ENCODE measurements at places on chromosomes 3 and 15. TPM values are rescaled to one million over a fixed set of nuclear protein-coding genes. Genes with fewer than 3 reads are reported as not detected.

TRIM42 gene
- total RNA-seq = not detected

MASP1 gene
- not detected for total RNA-seq

ARPIN gene
- 0.06 TPM for total RNA-seq

GRAMD2A gene
- not detected for total RNA-seq

CHRNA3 gene
- total RNA-seq = not detected

CHRM5 gene
- not detected for total RNA-seq

EPHA3 gene
- not detected for total RNA-seq

CD200R1 gene
- 11.4 TPM for total RNA-seq

MLF1 gene
- total RNA-seq = 0.83 TPM

DTWD1 gene
- total RNA-seq = 20.1 TPM

DNA sequence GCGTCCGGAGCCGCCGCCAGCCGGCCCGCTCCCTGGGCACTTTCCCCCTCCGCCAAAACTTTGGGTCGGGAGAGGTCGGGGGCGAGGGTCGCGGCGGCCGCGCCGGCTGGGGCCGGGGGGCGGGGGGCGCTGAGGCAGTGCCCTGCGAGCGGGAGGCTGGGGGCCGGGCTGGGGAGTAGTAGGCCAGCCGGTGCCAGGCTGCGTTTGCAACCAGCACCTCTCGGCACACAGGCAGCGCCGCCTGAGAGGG lies 452 bp downstream of the BBX start:
- no peak for DNase-seq
- H3K27ac ChIP-seq = peak overlapping the region; percentile 96
- H3K27me3 ChIP-seq = no peaks in the 10 kb centered on the region
- H3K4me3 ChIP-seq = peak overlapping the region; percentile 97
- peaks cover 21% of the 10 kb centered on the region for H3K4me1 ChIP-seq
- H3K36me3 ChIP-seq = peaks cover 8% of the 10 kb centered on the region

DNA sequence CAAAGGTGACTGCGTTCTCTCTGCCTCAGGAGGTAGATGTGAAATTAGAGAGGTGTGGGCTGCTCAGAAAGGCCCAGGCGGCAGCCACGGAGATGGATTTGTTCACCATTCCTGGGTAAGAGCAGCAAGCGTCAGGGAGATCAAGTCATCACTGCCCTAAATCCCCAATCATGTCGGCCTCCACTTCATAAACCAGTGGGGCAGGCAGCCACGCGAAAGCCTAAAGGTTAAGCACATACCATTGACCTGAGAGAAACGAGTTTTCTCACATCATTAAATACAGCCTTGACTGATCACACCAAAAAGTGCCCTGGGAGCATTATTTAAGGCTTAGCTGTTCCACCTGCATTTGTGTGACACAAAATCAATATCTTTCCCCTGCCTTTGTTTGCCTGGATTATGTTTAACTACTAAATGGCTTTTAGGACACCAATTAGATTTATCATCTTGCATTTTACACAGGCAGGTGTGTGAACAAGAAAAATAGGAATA lies 50.7 kb upstream of the FOXB1 start:
- DNase-seq = no peak
- peaks cover 25% of the 10 kb centered on the region for H3K36me3 ChIP-seq
- H3K4me3 ChIP-seq = no peak overlapping the region
- H3K4me1 ChIP-seq = peaks cover 20% of the 10 kb centered on the region

GRCh38 chr15:82585072-82585471 lies 44.8 kb upstream of the RPS17 start:
- H3K27me3 ChIP-seq = peaks cover 7% of the 10 kb centered on the region
- no peaks in the 10 kb centered on the region for H3K36me3 ChIP-seq
- no peak overlapping the region for H3K27ac ChIP-seq
- no peaks in the 10 kb centered on the region for H3K4me1 ChIP-seq
- no peak for DNase-seq

- no peaks in the 10 kb centered on the region for H3K36me3 ChIP-seq
- no peak for DNase-seq
- H3K4me3 ChIP-seq = no peak overlapping the region
- no peaks in the 10 kb centered on the region for H3K27me3 ChIP-seq
- no peaks in the 10 kb centered on the region for H3K4me1 ChIP-seq
- no peak overlapping the region for H3K27ac ChIP-seq
Observed at GRCh38 chr3:118628704-118629341, 405.8 kb downstream of the IGSF11 start.

DNA sequence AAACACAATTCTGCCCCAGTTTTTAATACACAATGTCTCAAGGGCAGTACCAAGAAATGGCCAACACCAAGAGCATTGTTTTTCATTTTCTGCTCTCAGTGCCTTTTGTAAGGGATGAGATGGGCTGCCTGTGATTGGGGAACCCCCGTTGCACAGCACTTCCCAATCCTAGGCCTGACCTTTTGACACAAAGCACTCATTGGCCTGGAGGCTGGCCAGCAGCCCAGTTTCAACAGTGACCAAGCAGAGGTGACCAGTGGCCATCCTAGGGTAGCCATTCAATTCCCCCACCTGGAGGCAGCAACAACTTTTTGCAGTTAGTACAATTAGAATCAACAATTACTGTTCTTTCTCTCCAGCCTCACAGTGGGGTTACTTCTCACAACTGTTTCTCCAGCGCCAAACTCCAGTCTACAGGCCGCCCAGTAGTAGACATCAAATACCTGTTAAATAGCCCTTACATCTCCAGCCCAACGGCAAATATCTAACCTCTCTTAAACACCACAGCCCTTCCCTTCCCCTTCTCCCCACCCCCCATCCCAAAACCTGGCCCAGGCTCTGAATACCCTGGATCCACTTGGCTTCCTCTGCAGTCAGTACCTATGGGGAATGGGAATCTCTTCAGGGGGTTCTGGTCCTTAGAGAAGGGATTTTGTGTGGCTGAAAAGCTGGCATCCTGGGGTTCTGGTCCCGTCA lies 8.9 kb upstream of the LRRC2 start:
- no peak for DNase-seq
- H3K4me3 ChIP-seq = no peak overlapping the region
- H3K27ac ChIP-seq = no peak overlapping the region
- H3K36me3 ChIP-seq = no peaks in the 10 kb centered on the region

GRCh38 chr3:44104668-44105321 lies 136.9 kb upstream of the TOPAZ1 start:
- peaks cover 3% of the 10 kb centered on the region for H3K36me3 ChIP-seq
- peaks cover 20% of the 10 kb centered on the region for H3K4me1 ChIP-seq
- peaks cover 22% of the 10 kb centered on the region for H3K27me3 ChIP-seq
- H3K27ac ChIP-seq = peak overlapping the region; percentile 51

DNA sequence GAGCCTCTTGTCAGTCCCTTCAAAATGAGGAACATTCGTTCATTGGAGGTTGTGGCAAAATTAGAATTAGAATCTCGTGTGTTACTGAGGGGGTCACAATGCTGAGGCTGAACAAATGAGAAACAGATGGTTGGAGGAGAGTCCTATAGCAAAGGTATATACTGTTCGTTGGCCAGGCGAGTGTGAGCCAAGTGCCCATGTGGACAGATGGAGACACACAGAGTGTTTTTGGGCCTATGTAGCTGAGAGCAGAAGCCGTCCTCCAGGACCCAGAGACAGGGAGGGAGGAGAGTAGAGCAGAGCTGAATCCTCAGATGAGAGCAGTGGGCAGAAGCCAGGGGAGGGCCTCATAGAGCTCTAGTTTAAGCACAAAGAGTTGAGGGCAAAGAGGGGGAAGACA lies 98.9 kb downstream of the NR1D2 start:
- H3K27ac ChIP-seq = no peak overlapping the region
- H3K36me3 ChIP-seq = peaks cover 3% of the 10 kb centered on the region
- H3K27me3 ChIP-seq = peaks cover 6% of the 10 kb centered on the region
- no peak overlapping the region for H3K4me3 ChIP-seq
- no peak for DNase-seq
- H3K4me1 ChIP-seq = peaks cover 2% of the 10 kb centered on the region

GRCh38 chr3:125582707-125583106 lies 12.6 kb downstream of the OSBPL11 start:
- DNase-seq = no peak
- H3K27me3 ChIP-seq = no peaks in the 10 kb centered on the region
- peaks cover 2% of the 10 kb centered on the region for H3K36me3 ChIP-seq
- peaks cover 4% of the 10 kb centered on the region for H3K4me1 ChIP-seq

- DNase-seq = peak; percentile 72
- H3K27me3 ChIP-seq = no peaks in the 10 kb centered on the region
- peaks cover 48% of the 10 kb centered on the region for H3K4me1 ChIP-seq
Observed at GRCh38 chr3:48504051-48504946, at the start of gene SHISA5. SHISA5 (minus strand) TSS chr3:48504174; CDS start chr3:48504094, 80 bp downstream.

DNA sequence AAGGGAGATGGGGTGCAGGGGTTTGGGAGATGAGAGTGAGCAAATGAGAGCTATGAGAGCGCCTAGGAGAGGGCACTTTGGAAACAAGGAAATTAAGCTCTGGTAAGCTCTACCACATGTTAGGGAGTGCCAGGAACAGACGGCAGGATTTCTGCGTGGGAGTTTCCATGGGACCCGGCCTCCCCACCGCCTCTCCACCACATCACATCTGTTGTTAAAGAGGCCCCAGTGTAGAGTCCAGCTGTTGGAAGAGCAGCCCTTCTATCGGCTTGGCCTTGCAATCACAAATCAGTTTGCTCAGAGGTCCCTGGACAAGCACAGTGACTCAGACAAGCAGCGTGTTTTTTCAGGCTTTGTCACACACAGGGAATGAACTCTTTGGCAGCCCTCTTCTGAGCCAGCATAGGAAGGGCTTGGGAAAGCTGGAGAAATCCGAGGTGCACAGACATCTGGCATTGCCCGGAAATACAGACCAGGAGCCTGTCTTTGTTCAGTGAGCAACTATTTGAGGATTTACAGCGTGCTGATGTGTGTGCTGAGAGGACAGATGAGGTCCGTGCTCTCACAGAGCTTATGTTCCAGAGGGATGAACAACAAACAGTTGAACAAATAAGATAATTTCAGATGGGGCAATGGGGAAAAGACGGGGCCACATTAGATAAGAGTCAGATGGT lies 370.6 kb upstream of the PROK2 start:
- DNase-seq = no peak
- H3K4me3 ChIP-seq = no peak overlapping the region
- H3K27me3 ChIP-seq = peaks cover 5% of the 10 kb centered on the region
- H3K27ac ChIP-seq = no peak overlapping the region

DNA sequence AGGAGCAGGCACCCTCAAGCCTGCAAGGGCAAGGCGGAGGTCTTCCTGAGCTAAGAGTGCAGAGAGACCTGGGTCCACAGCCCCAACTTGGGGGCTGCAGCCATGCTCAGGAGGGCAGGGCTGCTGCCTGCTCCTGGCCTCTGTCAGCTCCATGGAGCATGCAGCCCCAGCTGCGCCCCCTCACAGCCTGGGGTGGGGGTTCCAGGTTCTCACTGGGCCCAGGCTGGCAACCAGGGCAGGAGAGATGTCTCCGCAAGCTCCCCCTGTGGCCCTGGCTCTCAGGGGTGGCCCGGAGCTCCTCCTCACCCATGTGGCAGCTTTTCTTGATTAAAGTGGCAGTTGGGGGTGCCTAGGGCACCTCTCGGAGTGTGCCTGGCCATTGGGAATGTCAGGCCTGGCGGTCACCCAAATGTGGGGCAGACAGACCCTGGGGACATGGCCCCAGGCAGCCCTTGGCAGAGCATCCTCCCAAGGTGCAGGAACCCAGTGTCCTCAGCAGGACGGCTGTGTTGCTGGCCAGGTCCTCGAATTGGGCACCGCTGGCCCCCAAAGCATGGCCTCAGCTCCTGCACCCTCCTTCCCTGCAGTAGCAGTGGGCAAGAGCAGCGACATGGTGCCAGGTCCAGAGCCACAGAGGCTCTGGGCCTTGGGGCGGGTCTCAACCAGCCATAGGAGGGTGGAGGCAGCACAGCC lies 210.1 kb upstream of the MLF1 start:
- no peak overlapping the region for H3K4me3 ChIP-seq
- no peak for DNase-seq
- no peak overlapping the region for H3K27ac ChIP-seq
- H3K27me3 ChIP-seq = no peaks in the 10 kb centered on the region

DNA sequence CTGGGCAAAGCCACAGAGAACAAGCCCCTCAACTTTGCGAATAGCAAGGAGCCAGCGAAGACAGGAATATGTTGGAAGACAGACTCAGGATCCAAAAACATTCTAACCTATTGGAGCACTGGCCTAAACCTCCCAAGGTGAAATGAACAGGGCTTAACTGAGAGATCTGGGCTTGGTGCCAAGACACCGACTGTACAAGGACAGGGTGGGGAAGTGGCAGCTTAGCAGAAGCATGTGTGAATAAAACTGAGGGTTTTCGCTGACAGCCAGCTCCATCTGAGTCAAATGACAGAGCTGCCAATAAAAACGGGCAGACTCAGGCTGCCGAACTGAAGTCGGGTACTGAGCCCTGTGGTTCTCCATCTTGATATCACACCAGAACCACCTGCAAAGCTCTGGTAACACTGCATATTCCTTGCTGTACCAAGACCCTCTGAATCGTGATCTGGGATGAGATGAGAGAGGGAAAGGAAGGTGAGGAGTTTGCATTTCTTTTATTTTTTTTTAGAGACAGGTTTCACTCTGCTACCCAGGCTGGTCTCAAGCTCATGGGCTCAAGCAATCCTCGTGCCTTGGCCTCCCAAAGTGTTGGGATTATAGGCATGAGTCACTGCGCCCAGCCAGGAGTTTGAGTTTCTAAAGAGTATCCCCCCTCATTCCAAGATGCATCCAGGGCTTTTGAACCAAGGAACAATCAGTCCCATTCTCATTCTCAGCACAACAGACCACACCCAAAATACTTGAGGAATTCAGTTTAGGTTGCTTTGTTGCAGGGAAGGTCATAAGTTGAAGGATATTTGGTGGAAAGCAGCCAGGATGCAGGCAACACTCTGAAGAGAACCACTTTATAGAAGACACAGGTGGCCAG lies 6.0 kb upstream of the PLCB2 start:
- H3K27ac ChIP-seq = no peak overlapping the region
- H3K4me1 ChIP-seq = peaks cover 20% of the 10 kb centered on the region
- H3K4me3 ChIP-seq = no peak overlapping the region
- no peak for DNase-seq

DNA sequence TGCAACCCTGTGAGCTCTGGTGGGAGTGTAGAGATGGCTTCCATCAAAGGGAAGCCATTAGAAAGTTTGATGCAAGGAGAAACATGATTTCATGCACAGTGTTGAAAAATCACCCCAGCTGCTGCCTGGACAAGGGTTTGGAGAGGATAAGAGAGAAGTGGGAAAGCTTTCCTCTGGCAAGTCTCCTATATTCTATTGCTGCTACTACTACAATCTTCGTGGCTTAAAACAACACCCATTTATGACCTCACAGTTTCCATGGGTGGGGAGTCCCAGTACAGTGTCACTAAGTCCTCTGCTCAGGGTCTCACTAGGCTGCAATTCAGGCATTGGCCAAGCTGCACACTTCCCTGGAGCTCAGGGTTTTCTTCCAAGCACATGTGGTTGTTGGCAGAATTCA lies 229.3 kb downstream of the TAFA4 start:
- no peak for DNase-seq
- no peak overlapping the region for H3K4me3 ChIP-seq
- H3K4me1 ChIP-seq = no peaks in the 10 kb centered on the region
- H3K27me3 ChIP-seq = no peaks in the 10 kb centered on the region
- H3K36me3 ChIP-seq = no peaks in the 10 kb centered on the region
- no peak overlapping the region for H3K27ac ChIP-seq
